Right atrium auricular region (tissue), 2 donors: ENCODE measurements at places on chromosomes 1 and 21.
A peak's percentile ranks its signal among the peaks of the same experiment; 100 is the strongest.

DNA sequence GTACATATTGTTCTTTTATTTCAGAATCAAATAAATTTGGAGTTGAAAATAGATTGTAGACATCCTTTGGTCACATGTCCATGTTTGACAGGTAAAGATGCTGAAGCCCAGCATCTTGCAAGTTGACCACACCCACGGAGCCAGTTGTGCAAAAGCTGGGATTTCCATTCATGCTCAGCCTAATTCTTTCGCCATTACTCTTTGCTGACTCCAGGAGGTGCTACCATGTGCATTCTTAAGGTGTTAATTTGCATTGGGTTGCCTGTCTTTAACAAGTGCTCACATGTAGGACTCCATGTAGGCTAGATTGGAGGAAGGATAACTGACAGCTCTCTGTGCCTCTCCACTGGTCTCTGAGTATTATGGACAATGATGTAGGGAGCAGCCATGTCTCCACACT lies 660.7 kb downstream of the LMO4 start:
- no peak for DNase-seq

DNA sequence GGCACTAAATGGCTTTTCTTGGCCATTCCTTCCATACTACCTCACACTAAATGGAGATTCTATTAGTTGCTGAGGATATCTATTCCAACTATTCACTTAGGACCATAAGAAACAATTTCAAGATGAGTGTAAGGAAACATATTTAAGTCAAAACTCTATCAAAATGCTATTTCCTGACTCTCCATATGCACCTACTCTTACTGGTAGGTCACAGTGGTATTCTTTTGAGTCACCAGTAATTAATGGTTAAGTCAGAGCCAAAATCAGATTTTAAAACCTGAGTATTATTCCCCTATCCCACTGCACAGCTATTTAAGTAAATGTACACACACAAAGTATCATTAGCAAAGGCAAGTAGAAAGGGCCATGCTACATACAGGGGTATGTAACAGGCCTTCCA lies 50.3 kb downstream of the ARID4B start:
- DNase-seq: no peak

GRCh38 chr1:39657402-39657801 lies 14.5 kb downstream of the NT5C1A start:
- no peak for DNase-seq

- no peak for DNase-seq
These were observed 352.1 kb downstream of the ST6GALNAC3 start for GRCh38 chr1:76426606-76427005.

- no peak for DNase-seq
These were observed 163.0 kb upstream of the IGSF21 start for GRCh38 chr1:17944646-17945045.

GRCh38 chr1:185398599-185398998 lies 81.6 kb upstream of the IVNS1ABP start:
- no peak for DNase-seq

DNA sequence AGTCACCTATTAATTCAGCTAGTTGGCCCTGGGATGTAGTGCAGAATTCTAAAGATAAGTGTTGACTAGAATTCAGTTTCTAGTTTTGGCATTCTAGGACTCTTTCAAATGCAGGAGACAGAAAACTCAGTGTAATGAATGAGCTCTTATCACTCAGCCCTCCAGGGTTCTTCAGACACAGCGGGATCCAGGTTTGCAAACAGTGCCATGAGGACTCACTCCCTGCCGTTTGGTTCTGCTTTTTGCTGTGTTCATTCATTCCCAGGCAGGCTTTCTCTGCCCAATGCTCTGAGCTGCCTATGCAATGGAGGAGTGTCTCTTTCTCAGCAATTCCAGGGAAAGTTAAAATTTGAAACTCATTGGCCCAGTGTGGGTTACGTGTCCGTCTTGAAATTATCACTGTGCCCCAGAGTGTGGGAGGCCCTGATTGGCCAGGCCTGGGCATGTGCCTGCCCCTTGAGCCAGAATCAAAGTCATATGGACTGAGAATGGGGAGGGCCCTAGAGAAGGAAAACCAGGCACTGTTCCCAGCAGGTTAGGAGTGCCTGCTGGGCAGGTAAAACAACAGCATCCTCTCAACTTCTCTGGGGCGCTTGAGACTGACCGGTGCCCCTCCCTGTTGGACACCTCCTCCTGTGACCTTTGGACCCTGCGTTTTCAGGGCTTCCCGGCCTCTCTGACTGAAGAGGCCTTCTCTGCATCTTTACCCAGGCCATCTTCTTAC lies 43.4 kb downstream of the TMEM51 start:
- DNase-seq: no peak

- DNase-seq: no peak
These were observed 156.9 kb upstream of the GJB5 start for GRCh38 chr1:34597877-34598514.

DNA sequence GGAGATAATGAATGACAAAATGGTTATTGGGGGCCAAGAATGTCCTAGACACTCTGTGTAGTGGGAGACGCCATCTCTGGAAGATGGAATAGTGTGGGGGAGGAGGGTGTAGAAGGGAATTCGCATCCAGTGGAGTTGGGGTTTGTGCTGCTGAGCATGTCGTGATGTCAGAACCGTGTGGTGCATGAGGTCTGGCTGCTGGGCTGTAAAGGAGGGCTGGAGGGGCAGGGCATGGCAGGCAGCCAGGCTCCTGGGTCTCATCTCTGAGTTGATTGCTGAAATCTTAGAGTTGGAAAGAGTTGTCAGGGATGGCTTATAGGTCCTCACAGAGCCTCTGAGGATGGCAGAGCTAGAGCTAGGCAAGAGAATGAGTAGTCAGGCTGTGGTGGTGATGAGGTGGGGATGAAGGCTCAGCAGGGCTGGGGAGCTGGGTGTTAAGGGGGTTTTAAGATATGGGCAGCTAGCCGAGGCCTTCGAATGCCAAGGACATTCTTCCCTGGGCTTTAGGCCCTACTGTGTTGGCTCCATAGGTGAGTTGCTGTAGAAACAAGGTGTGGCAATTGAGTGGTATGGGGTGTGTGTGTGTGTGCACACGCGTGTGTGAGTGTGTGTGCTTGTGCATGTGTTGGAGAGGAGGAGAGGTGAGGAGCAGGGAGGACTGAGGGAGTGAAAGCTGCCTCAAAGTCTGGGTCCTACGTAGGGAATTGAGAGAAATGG lies 1.9 kb downstream of the PPFIA4 start:
- DNase-seq: peak; percentile 40

DNA sequence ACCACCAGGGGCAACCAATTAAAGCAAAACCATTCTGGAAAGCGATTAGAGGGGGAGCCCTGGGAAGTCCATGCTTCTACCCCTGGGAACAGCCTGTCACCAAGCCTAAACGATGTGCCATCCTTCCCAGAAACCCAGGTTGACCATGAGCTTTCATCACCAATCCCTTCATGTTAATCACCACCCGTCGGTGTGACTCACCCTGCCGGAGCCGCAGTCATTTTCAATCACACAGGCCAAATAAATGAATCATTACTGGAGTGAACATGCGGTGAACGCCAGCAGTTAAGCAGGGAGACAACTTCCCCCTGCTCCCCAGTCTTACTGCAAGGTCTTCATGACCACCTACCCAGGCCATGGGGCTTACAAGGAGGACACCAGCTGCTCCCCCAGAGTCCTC lies 308.8 kb downstream of the AJAP1 start:
- DNase-seq: no peak

GRCh38 chr21:42568376-42568775 lies 54.7 kb downstream of the SLC37A1 start:
- no peak for DNase-seq

GRCh38 chr1:115837740-115838421 lies 3.0 kb downstream of the NHLH2 start:
- no peak for DNase-seq

GRCh38 chr1:21258331-21259134 lies 31.7 kb downstream of the ECE1 start:
- no peak for DNase-seq

GRCh38 chr21:32138658-32139057 lies 140.2 kb downstream of the MIS18A start:
- DNase-seq: no peak

- no peak for DNase-seq
These were observed 113.9 kb downstream of the ADSS2 start for GRCh38 chr1:244337839-244338238.

DNA sequence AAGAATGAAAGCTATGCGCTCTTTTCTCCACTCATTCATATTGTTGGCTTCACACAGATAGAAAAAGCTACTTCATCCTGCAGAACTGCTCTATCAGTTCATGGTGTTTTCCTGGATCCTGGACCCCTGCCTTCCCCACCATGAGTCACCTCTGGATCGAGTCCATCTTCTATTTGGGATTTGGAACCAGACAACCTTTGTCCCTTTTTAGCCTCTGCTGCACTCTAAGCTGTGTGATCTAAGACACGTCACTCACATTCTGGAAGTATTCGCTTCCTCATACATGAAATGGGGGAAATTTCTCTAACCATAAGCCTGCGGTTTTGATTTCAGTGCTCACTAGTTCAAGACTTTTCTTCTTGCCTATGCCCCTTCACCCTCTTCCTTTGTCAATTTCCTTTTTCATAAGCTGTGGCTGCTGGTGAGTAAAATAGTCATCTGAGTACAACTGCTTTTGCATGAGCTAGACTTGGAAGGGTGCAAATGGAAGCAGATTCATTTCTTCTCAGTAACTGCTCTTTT lies 14.1 kb upstream of the DEGS1 start:
- DNase-seq: no peak

- no peak for DNase-seq
These were observed 79.9 kb upstream of the RBM34 start for GRCh38 chr1:235240960-235241359.

DNA sequence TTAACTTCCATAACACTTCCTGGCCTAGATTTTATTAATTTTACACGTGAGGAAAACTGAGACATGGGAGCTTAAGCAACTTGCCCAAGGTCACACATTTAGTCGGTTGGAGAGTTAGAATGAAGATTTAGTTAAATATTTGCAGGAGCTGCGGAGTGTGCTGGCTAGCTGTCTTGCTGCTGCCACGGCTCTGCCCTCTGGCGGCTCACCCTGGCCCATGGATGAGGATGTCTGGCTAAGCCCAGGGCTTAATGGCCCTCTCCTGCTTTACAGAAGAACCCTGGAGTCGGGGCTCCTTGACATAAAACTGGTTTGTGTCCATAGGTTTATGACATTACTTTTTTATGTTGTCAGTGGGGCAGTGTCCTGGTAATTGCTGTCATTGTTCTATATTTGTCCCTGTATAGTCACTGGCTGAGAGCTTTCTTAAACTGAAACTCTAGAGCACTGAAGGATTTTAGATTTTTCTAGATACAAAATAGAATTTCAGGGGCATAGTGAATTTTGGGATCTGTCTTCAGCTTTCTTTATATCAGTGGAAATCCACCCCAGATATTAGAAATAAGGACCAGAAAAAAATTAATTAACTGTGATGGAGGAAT lies 88.9 kb upstream of the WLS start:
- DNase-seq: peak; percentile 67

- no peak for DNase-seq
These were observed 38.6 kb upstream of the METTL18 start for GRCh38 chr1:169833179-169833901.

- DNase-seq: no peak
These were observed 5.0 kb downstream of the SELP start for GRCh38 chr1:169624912-169625311.

GRCh38 chr1:18533259-18533658 lies 52.5 kb downstream of the KLHDC7A start:
- DNase-seq: no peak

DNA sequence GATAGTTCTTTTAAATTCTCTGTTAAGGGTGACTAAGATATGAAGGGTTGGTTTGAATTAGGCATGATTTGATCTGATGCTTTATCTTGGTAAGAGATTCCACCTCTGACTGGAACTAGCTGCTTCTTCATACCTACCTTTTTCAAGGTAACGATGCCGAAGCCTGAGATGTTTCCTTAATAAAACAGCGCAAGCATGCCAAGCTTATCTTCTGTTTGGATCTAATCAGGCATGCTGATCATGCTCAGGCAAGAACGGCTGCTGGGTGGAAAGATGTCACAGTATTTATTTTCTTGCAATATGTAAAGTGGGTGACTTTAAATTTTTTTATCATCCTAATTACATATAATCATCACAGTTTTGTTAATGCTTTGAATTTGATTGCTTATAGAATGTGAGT lies 148.7 kb downstream of the ADGRL2 start:
- no peak for DNase-seq

DNA sequence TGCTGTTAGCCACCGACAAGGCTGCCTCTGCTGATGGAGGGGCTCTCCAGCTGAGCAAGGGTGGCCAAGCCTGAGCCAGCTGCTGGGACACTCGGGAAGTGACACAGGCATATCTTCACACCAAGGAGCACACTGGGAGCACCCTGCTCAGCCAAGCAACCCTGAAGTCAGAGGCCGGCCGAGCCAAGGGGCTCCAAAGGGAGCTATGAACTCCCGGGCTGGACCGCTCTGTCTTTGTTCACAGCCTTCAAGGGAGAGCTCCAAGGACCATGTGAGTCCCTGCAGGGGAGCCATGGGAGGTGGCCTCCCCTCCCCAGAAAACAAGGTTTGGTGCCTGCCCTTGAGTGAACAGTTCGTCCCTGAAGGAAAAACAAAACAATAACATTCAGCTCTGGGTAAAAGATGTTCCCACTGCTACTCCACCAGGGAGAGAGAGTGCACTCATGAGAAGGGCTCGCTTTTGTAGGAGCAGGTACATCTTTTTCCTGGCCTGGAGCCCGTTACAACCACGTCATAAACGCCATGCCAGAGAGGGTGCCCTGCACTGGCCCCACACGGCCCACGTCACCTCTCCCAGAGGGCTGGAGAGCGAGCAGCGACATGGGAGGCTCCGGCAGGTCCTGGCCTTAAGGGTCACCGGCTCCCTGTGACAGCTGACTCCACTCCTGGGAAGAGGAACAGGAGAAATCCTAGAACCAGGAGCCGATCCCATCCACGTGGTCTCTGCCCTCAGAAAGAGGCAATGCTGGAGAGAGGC lies 56.3 kb upstream of the SLC25A33 start:
- DNase-seq: no peak

DNA sequence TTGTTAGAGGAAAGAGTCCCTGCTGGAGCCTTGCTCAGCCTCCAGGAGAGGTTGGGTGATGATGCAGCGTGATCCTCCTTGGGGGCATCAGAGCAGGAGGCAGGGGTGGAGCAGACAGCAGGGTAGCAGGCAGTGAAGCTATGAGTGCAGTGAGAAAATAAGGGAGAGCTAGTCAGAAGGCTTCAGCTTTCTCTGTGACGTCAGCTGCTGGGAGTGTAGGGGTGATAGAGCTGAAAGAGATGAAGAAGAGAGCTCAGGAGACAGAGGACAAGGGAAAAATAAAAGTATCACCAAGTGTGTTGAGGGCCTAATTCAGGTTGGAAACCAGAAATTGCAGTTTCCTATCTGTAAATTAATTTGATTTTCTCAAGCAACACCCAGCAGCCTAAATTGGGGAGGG lies 2.2 kb upstream of the ADAM30 start:
- no peak for DNase-seq

- no peak for DNase-seq
These were observed 233.1 kb upstream of the VAMP3 start for GRCh38 chr1:7538033-7538432.

- no peak for DNase-seq
These were observed 77.7 kb downstream of the MAP3K7CL start for GRCh38 chr21:29208044-29208681.

GRCh38 chr1:198977909-198978308 lies 339.1 kb downstream of the PTPRC start:
- DNase-seq: no peak

- no peak for DNase-seq
These were observed at the start of gene AGMAT for GRCh38 chr1:15584489-15585363. Gene AGMAT (minus strand): TSS chr1:15585051. CDS start chr1:15584967, 84 bp downstream.

GRCh38 chr1:202208351-202208857 lies 14.8 kb downstream of the LGR6 start:
- DNase-seq: no peak

- DNase-seq: no peak
These were observed 906.0 kb downstream of the ADGRL2 start for GRCh38 chr1:82706741-82707140.

GRCh38 chr1:107436552-107437241 lies 295.9 kb downstream of the NTNG1 start:
- DNase-seq: no peak
